ENCODE measurements at places on chromosomes 4 and X. TPM values are rescaled to one million over a fixed set of nuclear protein-coding genes. Genes with fewer than 3 reads are reported as not detected.
A peak's percentile ranks its signal among the peaks of the same experiment; 100 is the strongest.

Gene RGN
- 29.0 TPM for polyA plus RNA-seq

Gene SLC49A3
- polyA plus RNA-seq, result 4.1 TPM

DNA sequence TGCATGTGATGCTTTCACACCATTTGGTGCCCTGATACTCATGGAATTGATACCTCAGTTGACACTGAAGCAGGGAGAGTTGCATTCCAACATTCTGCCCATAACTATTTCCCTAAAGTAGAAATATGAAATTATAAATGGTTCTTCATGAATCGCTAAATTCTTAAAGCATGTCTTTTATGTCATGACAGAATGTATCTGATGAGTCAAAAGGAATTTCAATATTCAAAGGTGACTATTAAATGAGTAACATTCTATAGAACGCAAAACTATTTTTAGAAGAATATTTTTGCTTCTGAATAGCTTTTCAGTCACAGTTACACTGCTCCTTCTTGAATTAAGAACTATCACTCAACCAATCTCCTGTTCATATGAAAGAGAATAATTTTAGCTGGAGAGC is 152.8 kb downstream of the ADGRA3 start:
- DNase-seq, result no peak

DNA sequence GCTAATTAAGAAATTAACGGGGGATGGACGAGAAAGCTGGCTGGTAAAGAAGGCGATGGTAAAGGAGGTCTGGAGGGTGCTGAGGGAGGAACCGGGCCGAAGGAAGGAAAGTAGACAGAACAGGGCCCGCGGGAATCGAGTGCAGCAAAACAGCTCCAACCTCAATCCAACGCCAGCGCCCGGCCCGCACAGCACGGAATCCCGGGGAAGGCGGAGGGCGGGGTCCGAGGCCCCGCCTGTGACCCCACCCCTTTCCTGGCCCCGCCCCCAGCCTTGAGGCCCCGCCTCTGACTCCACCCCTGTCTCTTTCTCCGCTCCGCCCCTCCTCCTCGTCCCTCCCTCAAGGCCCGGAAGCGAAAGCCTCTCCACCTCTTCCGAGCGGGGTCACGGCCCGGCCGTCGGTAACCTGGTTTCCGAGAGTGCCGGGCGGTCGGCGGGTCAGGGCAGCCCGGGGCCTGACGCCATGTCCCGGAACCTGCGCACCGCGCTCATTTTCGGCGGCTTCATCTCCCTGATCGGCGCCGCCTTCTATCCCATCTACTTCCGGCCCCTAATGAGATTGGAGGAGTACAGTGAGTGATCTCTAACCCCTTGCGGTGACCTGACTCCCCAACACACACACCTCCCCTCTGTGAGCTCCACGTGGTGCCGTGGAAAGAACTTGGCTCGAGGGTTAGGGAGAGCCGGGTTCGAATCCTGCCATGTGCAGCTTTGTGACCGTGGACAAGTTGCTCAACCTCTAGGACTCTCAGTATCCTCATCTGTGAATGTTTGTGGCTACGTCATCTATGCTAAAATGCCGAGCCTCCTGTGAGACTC is at the start of gene SMIM20:
Gene SMIM20, plus strand, starts transcription at position 370 of the 819 bp plus-strand sequence. Its CDS starts 94 bp downstream, at position 464.
- peak; percentile 78 for DNase-seq

DNA sequence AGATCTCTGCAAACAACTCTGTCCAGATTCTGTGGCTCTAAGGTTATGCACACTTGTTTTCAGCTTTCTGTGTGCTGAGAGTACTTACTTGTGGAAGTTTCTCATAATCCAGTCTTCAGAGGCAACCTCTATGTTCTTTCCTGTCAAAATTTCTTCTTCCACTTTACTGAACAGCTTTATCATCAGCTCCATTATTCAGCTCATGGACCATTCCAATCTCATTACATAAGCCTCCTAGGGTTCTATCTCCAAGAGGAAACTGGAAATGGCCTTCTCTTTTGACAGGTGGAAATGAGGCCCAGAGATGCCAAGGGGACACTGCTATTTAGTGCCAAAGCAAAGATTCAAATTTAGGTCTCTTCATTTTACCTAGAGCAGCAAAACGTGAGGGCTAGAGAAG is 61.3 kb downstream of the CHRDL1 start:
- DNase-seq, result no peak

DNA sequence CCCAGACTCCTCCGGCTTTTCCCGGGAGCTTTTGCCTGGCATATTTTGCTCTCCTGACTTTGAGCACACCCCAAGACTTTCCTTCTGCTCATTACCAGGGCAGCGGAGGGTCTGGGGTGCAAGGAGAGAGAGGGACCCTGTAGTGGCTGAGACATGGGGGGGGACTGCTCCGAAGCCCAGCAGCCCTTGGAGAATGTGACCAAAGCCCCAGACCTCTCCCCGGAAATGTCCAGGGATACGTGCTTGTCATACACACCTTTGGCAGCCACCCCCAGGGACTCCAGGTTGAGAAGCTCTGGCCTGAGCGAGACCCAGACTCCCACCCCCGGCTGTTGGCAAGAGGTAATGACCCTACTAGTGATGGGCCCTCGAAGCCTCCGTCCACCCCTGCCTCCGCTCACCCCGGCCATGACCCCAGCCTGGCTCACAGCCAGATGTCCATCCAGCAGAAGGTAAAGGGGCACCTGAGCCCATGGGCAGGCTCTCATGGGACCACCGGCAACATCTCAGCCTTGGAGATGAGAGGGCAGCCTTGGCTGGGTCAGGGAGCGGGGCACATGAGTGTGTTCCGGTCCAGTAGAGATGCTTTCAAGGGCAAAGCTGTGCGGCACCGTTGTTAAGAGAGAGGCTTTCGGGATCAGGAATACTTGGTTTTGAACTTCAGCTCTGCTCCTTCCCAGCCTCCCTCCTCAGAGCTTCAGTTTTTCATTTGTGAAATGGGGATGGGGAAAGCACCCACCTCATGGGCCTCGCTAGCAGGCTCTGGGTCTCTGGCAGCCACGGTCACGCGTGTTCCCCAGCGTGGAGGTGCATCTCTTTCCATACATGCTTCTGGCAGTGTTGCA is 2.0 kb downstream of the PSAPL1 start:
- no peak for DNase-seq

- DNase-seq, result no peak
These were observed 9.9 kb downstream of the NSG1 start for GRCh38 chr4:4396628-4397440.

- DNase-seq, result no peak
These were observed 319.5 kb upstream of the NOCT start for GRCh38 chr4:138696058-138696457.

DNA sequence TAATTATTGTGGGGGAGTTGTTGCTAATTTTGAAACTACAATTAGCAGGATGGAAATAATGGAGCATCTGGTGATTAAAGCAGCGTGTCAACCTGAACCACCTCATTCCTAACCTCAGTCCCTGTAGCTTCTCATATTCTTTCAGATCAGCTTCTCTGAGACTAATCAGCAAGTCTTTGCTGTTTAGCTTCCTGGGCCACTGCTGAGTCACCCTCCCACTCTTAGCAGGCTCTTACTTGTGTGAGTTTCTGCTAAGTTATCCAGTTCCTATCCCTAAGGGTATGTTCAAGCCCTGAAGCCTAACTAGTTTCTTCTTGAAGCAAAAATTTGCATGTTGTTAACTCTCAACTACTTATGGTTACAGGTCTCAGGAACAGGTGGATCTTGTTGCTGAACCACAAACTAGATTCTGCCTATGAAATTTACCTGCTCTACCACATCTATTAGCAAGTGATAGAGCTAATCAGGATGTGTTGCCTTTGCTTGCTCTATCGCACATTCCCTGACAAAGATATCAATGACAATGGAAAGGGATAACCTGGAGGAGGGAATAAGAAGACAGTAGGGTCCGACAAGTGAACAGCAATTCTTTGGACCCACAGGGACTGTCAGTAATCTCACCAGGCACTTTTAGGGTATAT is 134.2 kb downstream of the EIF4E start:
- DNase-seq, result no peak

- DNase-seq, result no peak
These were observed 74.7 kb downstream of the CHRNA9 start for GRCh38 chr4:40409835-40410234.

DNA sequence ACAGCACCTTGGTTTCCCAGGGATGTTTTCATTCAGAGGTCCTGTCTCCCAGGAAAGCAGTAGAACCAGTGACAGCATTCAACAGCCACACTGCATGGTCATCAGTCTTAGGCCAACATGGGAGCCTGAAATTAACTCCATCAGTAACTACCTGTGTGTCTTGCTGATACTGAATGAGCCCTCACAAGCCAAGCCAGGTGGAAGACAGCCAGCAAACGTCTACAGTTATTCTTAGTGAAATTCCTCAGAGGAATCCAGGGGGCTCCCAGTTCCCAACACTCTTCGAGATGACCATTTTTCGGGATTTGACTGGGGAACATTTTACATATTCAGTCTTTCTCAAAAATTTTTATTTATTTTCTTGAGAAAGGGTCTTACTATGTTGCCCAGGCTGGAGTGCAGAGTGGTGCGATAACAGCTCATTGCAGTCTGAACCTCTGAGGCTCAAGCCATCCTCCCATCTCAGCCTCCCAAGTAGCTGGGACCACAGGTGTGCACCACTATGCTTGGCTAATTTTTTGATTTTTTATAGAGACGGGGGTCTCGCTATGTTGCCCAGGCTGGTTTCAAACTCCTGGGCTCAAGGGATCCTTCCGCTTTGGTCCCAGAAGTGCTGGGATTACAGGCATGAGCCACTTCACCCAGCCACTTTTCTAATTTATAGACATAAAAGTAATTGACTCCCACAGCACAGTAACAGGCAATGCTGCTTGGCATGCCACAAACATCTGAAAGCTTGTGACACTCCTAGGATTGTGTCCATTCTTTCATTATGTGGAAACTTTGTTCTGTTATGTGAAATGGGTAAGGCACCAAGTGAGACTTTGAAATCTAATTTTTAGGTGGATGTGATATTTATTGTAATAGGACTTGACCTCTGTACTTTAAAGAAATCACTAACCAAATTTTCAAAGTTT is 116.9 kb downstream of the SOWAHB start:
- DNase-seq, result no peak

- no peak for DNase-seq
These were observed 212.5 kb upstream of the NDST3 start for GRCh38 chr4:117821834-117822233.

DNA sequence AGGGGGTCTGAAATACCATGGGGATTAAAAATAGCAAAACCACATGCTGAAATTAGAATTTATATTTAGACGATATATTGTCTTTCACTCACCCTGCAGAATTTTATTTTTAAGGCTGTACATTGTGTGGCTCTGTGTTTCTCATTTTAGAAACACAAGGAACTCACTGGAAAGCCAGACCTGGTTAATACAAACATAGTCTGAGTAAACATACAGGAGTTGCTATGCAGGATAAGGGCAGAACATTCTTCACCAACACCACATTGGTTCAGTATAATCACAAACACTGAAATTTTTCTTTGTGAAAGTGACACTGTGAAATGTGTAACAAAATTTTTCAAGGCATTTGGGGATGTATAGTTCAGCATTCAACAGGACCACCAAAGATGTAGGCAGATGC is 115.5 kb downstream of the ARX start:
- DNase-seq, result no peak

GRCh38 chr4:122142687-122143086 is 9.4 kb upstream of the BLTP1 start:
- DNase-seq, result no peak

Data from right renal pelvis (tissue), 4 donors.